ENCODE measurements at places on chromosomes 6 and 20.

DNA sequence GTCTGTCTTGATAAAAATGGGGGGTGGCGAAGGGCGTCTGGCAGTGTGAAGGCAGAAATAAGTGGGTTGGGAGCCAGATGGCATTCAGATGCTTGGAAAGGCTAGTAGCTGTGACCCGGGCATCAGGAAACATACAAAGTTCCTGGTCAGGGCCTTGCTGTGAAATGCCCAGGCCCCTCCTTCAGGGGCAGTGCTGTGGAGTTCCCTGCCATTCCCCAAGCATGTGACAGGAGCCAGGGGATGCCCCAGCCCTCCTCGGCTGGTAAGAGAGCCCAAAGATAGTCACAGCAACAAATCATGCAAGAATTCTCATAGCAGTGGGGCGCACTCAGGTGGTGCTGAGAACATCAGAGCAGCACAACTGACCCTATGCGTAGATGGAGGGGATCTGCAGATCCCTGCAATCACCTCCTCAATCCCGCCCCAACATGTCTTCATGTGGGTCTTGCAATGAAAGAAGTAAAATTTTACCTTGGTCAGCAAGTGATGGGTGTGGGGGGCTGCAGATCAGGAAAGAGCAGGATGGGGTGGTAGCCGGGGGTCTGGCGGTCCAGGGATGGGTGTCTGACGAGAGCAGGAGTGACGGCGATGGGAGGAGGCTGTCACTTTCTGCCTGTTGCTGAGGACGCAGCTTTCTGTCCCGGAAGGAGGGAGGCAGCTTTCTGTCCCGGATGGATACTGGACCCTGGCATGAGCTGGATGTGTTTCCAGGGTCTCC lies 39.5 kb downstream of the SLC22A1 start:
- no peak for DNase-seq

- DNase-seq, result no peak
Observed at GRCh38 chr6:134308800-134309199, 9.1 kb downstream of the SGK1 start.

GRCh38 chr6:63910863-63911551 lies 275.4 kb downstream of the PHF3 start:
- DNase-seq, result no peak

DNA sequence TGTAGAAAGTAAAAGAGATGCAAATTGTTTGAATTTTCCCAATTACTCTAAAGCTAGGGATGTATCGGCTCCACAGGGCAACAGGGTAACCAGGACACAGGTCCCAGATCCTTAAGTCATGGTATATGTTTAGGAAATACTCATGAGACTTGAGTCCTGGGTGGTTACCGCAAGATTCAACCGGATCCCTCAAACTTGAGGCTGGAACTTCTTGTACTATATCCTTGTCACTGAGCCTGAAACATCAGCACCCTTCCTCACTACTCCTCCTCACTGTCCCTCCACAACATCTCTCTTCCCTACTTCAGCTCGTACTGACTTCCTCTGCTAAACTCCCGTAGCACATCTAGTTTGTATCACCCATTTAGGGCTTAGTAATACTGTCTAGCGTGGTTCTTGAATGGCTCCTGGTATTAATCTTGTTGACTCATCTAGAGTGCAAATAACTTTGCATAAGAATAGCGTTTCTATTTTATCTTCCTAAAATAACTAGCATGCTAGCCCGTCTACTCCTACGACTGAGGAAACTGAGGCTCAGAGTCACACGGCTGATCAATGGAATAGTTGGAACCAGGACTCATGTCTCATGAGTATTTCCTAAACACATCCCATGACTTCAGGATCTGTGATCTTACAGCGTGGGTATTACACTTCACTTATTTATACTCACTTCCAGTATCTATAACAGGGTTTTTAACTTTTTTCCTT lies 72.1 kb downstream of the FILIP1 start:
- DNase-seq, result no peak

- DNase-seq, result no peak
Observed at GRCh38 chr6:15947436-15947835, 181.4 kb upstream of the MYLIP start.

DNA sequence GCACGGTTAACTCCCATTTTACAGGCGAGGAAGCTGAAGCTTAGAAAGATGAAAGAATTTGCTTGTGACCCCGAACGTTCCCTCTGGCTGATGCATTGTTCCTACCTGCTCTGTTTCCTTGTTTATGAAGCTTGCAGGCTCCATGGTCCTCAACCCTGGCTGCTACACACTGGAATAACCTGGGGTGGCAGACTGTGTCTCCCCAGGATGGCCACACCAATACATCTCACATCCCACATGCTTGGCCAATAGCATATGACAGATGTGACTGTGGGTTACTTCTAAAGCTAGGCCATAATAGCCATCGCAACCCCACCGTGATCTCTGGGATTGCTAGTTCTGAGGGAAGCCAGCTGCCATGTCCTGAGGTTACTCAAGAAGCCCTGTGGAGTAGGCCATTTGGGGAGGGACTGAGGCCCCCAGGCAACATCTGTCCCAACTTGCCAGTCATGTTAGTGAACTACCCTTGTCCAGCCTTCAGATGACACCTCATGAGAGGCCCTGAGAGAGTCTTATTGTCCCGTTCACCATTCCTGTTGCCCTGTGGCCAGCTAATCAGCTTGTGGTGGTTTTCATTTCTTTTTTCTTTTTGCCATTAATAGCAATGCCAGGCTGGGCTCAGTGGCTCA lies 6.7 kb upstream of the FAM110A start:
- DNase-seq, result no peak

- no peak for DNase-seq
Observed at GRCh38 chr6:36757206-36757605, 59.6 kb downstream of the RAB44 start.

- DNase-seq, result no peak
Observed at GRCh38 chr6:34423254-34423653, 2.6 kb downstream of the RPS10 start.

GRCh38 chr20:53837126-53837826 lies 233.1 kb downstream of the BCAS1 start:
- no peak for DNase-seq

GRCh38 chr6:1105833-1106400 lies 206.0 kb upstream of the FOXQ1 start:
- no peak for DNase-seq

GRCh38 chr6:1997702-1998101 lies 247.7 kb downstream of the GMDS start:
- no peak for DNase-seq
